K562 (cell line): ENCODE measurements at places on chromosomes 6 and 20. TPM values are rescaled to one million over a fixed set of nuclear protein-coding genes. Genes with fewer than 3 reads are reported as not detected.
A peak's percentile ranks its signal among the peaks of the same experiment; 100 is the strongest.

- DNase-seq, result no peak
Measured at GRCh38 chr20:49558826-49559225, 9.1 kb downstream of the PTGIS start.

DNA sequence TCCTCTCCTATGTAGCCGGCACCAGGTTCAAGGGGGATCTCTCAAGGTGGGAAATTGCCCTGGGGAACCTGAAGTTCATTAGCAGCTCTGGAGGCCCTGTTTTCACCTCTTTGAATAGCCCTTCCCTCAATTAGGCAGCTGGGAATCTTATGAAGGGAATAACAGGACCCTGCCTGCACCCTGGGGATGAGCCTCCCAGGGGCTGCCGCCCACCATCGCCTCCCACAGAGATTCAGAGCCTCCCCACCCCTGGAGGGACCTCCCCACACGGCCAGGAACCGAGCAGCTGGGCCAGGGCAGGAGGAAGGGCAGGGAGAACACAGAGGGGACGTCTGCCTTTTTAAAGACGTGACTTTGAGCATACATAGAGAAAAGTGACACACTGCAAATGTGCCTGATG lies 4.6 kb upstream of the EEF1A2 start:
- no peak for DNase-seq

DNA sequence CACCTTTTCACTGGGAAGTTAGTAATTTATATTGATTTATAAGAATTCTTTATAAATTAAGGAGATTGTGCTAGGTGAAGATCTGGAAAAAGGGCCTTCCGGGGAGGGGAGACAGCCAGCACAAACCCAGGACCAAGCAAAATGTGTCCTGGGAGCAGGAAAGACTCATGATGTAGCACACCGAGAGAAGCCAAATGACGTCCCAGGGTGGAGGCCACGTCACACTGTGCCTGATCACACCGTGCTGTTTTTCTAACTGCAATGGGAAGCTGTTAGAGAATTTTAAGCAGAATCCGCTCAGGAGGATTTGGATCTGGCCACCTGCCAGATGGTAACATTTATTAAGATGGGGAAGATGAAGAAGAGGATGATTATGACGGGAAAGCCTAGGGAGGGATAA lies 72.7 kb upstream of the AKAP12 start:
- no peak for DNase-seq

GRCh38 chr20:64131406-64131805 lies 24.0 kb upstream of the NPBWR2 start:
- no peak for DNase-seq

- DNase-seq, result no peak
Measured at GRCh38 chr6:117227245-117227962, 38.0 kb upstream of the VGLL2 start.

LTB gene
- total RNA-seq, result 0.51 and 1.0 TPM in 2 replicates

- no peak for DNase-seq
Measured at GRCh38 chr6:54680531-54680930, 166.0 kb upstream of the FAM83B start.

- no peak for DNase-seq
Measured at GRCh38 chr20:48760403-48760983, 67.3 kb downstream of the PREX1 start.

- DNase-seq, result peak; percentile 18
Measured at GRCh38 chr6:125747589-125748405, 1.6 kb upstream of the HEY2 start.

- DNase-seq, result no peak
Measured at GRCh38 chr20:1761116-1761515, 103.5 kb upstream of the SIRPG start.

- DNase-seq, result peak; percentile 34
Measured at GRCh38 chr6:37382994-37383765, 29.4 kb downstream of the RNF8 start.

TSPO2 gene
- total RNA-seq, result not detected in 2 replicates

TMEM151B gene
- total RNA-seq, result not detected in 2 replicates

GRCh38 chr6:9745966-9746365 lies 668.9 kb downstream of the TFAP2A start:
- DNase-seq, result no peak

GRCh38 chr20:62227591-62227976 lies 7.5 kb upstream of the HRH3 start:
- no peak for DNase-seq

- DNase-seq, result no peak
Measured at GRCh38 chr6:34179106-34179720, 33.3 kb upstream of the GRM4 start.

GRCh38 chr20:9531581-9531980 lies 17.2 kb downstream of the LAMP5 start:
- no peak for DNase-seq

DNA sequence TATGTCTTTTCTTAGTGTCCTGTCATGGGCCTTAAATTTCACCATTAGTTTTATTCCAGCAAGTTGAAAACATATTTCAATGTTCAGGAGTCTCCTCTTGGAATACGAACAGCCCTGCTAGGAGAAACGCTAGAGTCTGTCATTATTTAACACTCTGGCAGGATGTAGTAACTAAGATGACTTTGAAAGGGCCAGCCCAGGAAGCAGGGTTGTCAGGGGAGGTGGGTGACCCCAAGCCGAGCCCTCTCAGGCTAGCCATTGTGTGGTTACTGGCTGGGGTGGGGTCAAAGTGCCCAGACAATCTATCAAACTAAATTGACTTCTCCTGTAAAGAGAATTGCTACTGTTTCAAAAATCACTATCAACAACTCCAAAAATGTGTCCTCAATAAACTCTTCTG lies 67.8 kb downstream of the LY86 start:
- no peak for DNase-seq

MCCD1 gene
- total RNA-seq, result not detected in 2 replicates

EFCAB8 gene
- not detected in 2 replicates for total RNA-seq

DNA sequence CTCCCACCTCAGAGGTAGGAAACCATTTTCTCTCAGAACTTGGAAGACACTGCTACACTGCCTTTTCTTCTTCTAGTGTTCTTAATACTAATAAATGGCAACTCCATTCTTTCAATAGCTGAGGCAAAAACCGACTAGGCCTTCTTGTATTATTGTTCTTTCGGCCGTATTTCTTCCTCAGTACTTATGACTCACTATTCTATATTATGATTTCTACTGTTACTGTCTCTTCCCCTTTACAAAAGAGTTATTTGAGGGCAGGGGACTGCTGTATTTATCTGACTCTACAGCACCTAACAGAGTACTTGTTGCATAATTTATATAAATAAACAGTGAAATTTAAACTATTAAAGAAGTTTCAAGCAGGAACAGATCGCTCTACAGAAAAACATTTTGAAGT lies 3.1 kb downstream of the DNAAF9 start:
- DNase-seq, result no peak

- DNase-seq, result no peak
Measured at GRCh38 chr6:10633216-10633615, 61.2 kb downstream of the C6orf52 start.

GRCh38 chr20:7912551-7912950 lies 27.7 kb downstream of the HAO1 start:
- DNase-seq, result no peak

DNA sequence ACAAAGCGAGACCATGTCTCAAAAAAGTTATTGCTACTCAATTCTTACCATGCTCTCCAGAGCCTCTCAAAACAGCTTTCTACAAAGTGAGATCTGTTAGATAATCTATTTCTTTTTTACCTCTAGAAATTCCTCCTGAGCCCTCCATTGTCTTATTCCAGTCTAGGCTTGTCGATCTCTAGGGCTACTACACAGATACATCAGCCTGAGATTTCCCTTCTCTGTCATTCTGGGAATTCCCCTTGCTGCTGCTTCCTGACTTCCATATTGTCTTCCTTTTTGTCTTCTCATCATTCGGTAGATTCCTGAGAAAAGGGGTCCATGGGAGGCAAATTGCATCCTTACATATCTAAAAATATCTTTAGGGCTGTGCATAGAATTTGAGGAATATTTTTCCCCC lies 75.6 kb upstream of the GNRH2 start:
- DNase-seq, result no peak

ENPP5 gene
- total RNA-seq, result not detected in 2 replicates

IL20RA gene
- total RNA-seq, result not detected in 2 replicates

- DNase-seq, result no peak
Measured at GRCh38 chr20:52127309-52127708, 64.3 kb downstream of the ZFP64 start.

GRM1 gene
- not detected in 2 replicates for total RNA-seq

MEI4 gene
- total RNA-seq, result not detected in 2 replicates

- no peak for DNase-seq
Measured at GRCh38 chr20:5928836-5929715, 21.3 kb downstream of the TRMT6 start.

- DNase-seq, result peak; percentile 41
Measured at GRCh38 chr6:75278474-75279077, 6.0 kb downstream of the TMEM30A start.

GRCh38 chr20:59008715-59009336 lies 1.8 kb upstream of the CTSZ start:
- DNase-seq, result no peak

GRCh38 chr6:163945808-163946207 lies 531.3 kb downstream of the QKI start:
- DNase-seq, result no peak
